Activated naive CD4-positive, alpha-beta T cell (primary cell): ENCODE measurements at places on chromosomes 7 and 10.

- no peak for DNase-seq
Measured at GRCh38 chr7:151152643-151153513, 14.6 kb downstream of the GBX1 start.

DNA sequence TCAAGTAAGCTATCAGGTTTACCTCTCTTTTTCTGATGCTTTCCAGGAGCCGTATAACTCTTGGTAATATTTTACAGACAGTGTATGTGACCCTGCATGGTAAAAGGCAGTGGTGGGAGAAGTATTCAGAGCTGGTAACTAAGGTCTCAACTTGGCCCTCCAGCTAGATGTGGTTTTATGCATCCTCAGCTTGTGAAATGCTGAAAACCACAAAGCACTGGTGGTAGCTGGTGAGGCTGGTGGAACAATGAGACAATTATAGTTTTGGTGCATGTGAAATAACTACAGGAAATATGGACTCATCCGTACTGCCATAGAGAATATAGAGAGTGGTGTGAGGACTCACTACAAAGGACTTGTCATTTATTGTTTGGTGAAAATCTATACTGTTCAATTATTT, 383.0 kb upstream of the PCDH15 start:
- DNase-seq = no peak

DNA sequence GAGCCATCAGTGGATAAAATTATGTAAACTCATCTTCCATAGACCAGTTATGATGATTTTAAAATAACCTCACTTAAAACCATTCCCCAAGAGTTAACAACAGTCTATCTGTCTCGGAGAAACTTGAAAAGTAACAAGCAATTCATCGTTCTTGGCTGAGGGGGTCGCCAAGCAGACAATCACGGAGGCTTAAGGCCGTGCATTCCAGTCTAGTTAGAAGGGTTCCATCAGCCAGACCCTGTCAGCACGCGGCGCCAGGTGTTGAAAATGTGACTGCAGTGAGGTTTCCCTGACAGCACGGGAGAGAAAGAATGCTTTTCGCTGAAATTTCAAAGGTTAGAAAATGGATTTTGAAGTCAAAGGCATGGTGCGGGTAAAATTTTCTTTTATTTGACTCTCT, 1025.0 kb upstream of the CELF2 start:
- no peak for DNase-seq

DNA sequence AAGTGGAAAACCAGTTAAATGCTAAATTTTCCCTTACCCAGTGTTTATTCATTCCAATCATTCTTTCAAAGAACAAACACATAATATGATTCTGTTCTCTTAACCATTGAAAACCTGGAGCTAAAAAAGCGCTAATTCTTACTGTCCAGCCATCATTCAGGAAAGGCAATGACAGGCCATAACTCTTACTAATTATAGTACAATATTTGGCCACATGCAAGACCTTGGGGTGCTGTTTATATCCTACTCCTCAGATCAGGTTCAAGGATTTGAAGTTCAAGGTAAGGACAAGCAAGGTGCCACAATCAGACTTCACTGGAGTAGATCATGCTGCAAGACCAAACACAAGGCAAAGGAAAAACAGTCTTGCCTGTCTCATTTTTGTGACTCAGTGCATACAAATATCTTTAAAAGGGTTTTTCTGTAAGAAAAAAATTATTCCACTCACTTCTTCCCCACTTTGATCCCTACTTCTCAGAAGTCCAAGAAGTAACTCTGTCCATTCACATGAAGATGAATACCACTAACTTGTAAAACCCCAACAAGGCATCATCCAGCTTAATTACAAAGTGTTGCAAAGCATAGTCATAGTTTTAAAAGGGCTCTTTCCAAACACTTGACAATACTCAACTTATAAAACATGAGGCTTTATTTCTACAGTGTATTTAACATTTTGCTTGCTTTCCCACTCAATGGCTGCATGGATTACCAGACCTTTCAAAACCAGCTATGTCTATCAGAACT, 153.0 kb downstream of the DOCK4 start:
- no peak for DNase-seq

GRCh38 chr10:33609546-33609945, 275.1 kb upstream of the NRP1 start:
- no peak for DNase-seq

DNA sequence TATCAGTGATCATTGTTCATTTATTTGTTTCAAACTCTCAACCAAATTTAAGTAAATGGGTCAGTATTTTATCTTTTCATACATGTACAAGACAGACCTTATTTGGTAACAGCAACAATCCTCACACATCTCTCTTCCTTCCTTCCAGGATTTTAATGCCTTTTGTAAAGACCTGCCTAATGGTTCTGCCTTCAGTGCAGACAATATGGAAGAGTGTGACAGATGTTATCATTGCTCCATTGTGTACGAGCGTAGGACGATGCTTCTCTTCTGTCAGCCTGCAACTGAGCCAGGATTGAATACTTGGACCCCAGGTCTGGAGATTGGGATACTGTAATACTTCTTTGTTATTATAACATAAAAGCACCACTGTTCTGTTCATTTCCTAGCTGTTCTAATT, 6.3 kb downstream of the CAV2 start:
- DNase-seq = no peak

DNA sequence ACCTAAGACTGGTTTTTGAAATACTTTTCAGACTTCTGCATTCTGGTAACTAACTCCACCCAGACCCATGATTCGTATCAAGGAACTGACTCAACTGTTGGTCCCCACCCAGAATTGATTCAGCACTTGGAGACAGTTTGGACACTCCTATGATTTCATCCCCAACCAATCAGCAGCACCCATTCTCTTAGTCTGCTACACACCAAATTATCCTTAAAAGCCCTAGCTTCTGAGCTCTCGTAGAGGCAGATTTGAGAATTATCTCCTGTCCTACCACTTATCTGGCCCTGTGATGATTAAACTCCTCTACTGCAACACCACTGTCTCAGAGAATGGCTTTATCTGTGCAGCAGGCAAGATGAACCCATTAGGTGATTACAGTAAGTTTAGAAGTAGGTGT, 7.7 kb upstream of the GSTO1 start:
- no peak for DNase-seq

GRCh38 chr7:3408814-3409595, 108.0 kb downstream of the SDK1 start:
- DNase-seq = no peak

DNA sequence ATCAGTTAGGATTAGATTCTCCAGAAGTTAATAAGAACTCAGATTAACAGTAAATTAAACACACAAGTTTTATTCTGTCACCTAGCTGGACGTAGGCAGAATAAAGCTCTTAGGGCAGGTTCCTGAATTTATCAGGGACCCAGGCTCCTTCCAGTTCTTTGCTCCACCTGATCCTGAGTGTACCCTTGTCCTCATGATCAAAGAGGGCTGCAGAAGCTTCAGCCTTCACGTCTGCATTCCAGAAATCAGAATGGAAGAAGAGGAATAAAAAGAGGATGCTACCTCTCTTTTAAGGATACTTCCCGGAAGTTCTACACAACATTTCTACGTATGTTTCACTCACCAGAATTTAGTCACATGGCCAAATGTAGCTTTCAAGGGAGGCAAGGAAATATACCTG, 1.7 kb upstream of the GSAP start:
- DNase-seq = no peak

GRCh38 chr7:37037286-37037685, 313.0 kb upstream of the AOAH start:
- DNase-seq = no peak

GRCh38 chr10:77836299-77836820, 90.2 kb downstream of the DLG5 start:
- no peak for DNase-seq

DNA sequence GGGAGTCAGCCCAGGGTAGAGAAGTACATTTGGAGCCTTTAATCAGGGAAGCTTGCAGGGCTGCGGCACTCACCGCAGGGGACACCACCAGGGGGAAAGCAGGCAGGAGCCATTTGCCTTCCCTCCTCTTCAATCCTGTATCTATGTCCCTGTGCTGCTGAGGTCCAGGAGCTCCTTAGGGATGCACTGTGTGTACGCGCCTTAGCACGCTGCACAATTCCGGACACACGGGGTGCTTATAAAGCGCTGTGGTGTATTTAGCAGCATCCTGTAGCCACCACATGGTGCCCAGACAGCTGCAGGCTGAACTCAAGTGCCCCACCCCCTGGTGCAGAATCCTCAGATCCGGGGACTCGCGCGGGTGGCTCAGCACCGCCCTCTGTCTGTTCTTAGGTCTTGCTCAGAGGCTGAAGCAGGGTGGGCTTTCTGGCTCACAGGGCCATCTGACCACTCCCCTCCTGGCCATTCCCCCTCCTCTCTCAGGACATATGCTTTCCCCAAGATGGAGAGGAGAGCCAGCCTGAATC, 421.4 kb downstream of the SDK1 start:
- no peak for DNase-seq

- DNase-seq = no peak
Measured at GRCh38 chr10:104170610-104171254, 48.8 kb downstream of the SFR1 start.

- DNase-seq = no peak
Measured at GRCh38 chr10:115082506-115082905, 10.7 kb upstream of the ATRNL1 start.

GRCh38 chr7:155813546-155814315, 1.5 kb upstream of the SHH start:
- DNase-seq = no peak

DNA sequence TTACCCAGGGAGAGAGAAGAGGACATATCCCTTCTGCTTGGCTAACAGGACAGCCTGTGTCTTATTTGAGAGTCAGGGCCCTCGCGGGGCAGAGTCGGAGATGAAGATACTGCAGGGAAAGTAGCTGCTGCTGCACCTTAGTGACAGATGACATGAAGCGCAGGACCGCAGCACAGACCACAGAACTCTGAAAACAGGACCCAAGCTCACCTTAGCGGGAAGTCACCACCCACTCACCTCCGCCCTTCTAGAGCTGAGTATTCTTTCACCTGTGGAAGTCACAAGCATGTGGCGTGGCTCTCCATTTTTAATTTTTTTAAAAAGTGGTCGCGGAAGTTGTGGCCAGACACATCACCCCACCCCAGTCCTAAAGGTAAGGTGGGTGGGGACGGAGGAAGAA, 191.4 kb downstream of the FAM107B start:
- peak; percentile 72 for DNase-seq

DNA sequence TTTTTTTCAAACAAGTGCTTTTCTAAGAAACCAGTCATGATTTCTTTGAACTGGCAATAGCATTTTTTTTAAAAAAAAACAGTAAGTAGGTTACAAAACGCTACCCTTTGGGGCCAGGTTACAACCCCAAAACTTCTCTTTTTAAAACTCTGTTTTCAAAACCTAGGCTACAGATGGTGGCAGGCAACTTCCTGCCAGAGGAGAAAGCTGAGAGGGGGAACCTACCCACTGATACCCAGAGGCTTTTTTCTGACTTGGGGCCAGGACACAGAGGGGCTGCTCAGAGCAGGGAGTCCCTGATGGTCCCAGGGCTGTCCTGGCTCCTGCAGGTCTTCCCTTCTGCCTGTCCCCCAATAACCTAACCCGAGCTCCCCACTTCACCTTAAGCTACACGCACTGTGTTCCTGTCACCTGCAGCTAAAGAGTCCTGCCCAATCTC, 6.9 kb downstream of the STN1 start:
- DNase-seq = no peak
